ENCODE measurements at places on chromosomes 3 and 15.

DNA sequence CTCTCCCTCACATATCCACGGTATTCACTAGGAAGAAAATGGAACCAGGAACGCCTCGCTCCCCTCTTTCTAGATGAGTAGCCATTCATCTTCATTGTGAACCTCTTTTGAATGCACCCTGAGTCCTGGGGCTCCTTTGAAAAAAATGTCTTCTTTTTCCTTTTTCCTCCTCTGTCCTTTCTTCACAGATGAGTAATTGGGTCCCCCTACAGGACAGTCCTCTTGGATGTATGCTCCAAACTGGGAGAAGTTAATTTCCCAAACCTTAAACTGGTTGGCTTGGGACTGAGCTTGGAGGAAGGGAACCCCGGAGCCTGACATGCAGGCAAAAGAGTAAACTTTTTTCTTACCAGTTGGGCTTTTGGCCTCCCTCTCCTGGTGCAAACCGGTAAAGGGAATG, 108.8 kb downstream of the DPH6 start:
- H3K4me1 ChIP-seq, result no peaks in the 10 kb centered on the region
- H3K27me3 ChIP-seq, result no peaks in the 10 kb centered on the region
- no peak overlapping the region for H3K4me3 ChIP-seq
- H3K27ac ChIP-seq, result no peak overlapping the region
- H3K36me3 ChIP-seq, result no peaks in the 10 kb centered on the region

GRCh38 chr15:88401251-88401995, 65.8 kb downstream of the MRPL46 start:
- H3K27me3 ChIP-seq, result no peaks in the 10 kb centered on the region
- peaks cover 4% of the 10 kb centered on the region for H3K4me1 ChIP-seq
- no peak overlapping the region for H3K27ac ChIP-seq
- no peak overlapping the region for H3K4me3 ChIP-seq
- no peak for DNase-seq

DNA sequence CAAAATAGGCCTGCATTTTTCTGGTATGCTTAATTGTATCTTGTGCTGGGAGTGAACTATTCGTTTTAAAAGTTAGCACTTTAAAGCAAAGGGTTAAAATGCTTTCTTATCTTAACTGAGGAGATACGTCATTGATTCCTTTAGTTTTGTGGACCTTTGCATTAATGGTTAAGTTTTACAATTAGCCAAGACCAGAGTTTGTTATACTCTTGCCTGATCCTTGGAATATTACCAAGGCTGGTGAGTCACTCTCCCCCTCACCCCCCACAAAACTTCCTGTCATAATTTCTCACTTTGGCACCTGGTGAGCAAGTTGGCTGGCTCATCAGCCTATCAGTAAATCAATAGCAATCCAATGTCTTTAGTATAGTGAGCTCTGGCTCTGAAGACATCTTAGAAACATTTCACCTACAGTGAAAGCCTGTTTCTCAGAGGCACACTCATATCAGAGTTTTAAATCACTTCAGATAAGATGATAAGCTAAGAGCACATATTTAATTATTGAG, 26.7 kb downstream of the SLC2A2 start:
- peaks cover 96% of the 10 kb centered on the region for H3K4me1 ChIP-seq
- H3K4me3 ChIP-seq, result no peak overlapping the region
- H3K27me3 ChIP-seq, result no peaks in the 10 kb centered on the region
- peaks cover 4% of the 10 kb centered on the region for H3K36me3 ChIP-seq
- peak overlapping the region; percentile 87 for H3K27ac ChIP-seq

DNA sequence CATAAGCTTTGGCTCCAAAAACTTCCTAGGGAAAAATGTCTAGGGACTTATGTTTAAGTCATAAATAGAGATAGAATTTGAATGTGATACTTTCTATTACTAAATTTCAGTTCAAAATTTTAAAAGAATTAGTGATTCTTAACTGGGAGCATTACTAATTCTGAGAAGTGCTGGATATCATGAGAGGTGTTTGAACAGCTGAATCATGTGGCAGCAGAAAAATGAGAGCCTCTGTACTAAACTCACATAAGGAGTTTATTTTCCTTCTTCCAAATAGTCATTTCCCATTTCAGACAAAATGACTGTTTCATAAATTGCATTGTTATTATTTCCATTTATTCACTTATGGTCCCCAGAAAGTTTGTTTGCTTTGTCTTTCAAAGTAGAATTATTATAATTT, 62.7 kb downstream of the SLMAP start:
- DNase-seq, result no peak
- H3K4me1 ChIP-seq, result peaks cover 74% of the 10 kb centered on the region
- no peaks in the 10 kb centered on the region for H3K36me3 ChIP-seq
- no peak overlapping the region for H3K27ac ChIP-seq
- H3K27me3 ChIP-seq, result no peaks in the 10 kb centered on the region

DNA sequence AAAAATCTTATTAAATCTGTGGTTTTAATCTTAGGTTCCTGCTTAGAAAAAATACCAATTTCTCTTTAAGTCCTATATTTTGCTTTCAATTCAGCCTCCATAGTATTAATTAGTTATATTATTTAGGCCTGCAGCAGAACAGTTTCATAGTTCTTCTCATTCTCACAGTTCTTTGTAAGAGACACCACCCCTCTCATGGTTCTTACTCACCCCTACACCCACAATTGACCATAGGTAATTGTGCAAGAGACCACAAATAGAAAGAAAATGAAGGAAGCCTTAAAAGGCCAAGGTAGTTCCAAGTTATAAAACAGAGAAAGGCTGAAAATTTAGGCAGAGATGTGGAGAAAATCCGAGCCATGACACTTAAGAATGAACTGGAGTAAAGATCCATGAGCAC, 415.3 kb downstream of the TIGIT start:
- no peaks in the 10 kb centered on the region for H3K36me3 ChIP-seq
- H3K27ac ChIP-seq, result no peak overlapping the region
- H3K27me3 ChIP-seq, result no peaks in the 10 kb centered on the region
- DNase-seq, result no peak
- peaks cover 37% of the 10 kb centered on the region for H3K4me1 ChIP-seq

DNA sequence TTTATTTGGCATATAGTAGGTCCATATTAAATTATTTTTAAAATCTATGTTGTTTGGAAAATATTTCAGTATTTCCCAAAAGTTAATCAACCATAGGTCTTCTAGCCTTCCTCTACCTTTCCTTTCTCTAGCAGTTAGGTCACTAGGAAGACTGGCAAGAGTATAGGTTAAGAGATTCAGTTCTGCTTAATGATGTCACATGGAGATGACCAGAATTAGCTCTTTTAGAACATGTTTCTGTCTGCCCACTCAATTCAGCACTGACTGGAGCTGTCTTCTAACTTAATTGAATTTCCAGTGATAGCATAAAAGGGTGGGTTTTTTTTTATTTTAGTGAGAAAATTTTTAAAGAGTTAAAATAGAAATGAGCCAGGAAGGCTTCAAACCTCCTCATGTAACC, 23.8 kb upstream of the ZBED2 start:
- H3K27me3 ChIP-seq, result no peaks in the 10 kb centered on the region
- H3K4me1 ChIP-seq, result no peaks in the 10 kb centered on the region
- H3K27ac ChIP-seq, result no peak overlapping the region
- no peaks in the 10 kb centered on the region for H3K36me3 ChIP-seq
- no peak for DNase-seq
- no peak overlapping the region for H3K4me3 ChIP-seq

DNA sequence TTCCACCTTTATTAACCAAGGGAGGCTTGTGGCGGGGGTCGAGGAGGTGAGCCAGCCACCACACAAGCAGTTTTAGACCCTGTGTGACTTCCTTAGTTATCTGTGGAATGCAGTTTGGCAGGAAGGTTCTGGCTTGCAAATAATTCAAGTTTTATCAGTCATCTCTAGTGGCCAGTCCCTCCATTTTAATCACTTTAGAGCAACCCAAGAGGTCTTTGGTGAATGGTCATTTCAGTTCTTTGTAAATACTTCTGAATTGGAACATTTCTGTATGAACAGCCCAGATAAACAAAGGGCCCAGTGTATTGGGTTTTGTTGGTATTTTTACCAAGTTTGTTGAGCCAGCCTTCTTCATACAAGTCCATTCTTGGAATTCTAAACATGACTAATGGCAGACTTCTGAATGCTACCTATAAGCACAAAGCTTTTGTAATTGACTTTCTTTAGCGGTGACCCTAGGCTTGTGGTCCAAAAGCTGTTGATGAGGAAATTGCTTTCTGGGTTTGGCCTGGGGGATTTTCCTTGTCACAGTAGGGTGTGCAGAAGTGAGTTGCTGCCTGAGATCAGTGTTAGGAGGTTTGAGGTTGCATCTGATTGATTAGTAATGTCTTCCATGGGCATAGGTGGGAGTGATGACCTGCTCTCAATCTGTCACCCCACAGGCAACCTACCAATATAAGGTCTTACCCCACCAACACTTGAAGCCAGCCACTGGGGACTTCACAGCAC, 193.3 kb upstream of the TOPAZ1 start:
- H3K36me3 ChIP-seq, result no peaks in the 10 kb centered on the region
- no peak overlapping the region for H3K4me3 ChIP-seq
- H3K27ac ChIP-seq, result no peak overlapping the region
- peaks cover 28% of the 10 kb centered on the region for H3K27me3 ChIP-seq
- no peaks in the 10 kb centered on the region for H3K4me1 ChIP-seq

DNA sequence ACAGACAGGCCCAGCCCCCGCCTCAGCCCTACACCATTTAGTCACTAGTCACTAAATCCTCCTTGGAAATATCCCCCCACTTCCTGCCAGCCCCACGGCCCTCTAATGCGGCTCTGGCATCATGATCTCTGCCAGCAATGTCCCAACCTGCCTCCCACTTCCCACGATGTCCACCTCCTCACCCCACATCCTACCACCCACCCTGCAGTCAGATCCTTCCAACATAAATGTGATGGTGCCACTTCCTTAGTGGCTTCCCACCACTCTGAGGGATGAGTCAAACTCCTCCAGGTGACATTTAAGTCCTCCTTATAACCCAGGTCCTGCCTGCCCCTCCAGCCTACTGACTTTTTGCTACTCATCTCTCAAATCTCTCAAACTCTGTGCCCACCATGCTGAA, 167.5 kb downstream of the SHQ1 start:
- DNase-seq, result no peak
- H3K4me1 ChIP-seq, result peaks cover 42% of the 10 kb centered on the region
- H3K27ac ChIP-seq, result no peak overlapping the region
- H3K4me3 ChIP-seq, result no peak overlapping the region
- H3K27me3 ChIP-seq, result no peaks in the 10 kb centered on the region

DNA sequence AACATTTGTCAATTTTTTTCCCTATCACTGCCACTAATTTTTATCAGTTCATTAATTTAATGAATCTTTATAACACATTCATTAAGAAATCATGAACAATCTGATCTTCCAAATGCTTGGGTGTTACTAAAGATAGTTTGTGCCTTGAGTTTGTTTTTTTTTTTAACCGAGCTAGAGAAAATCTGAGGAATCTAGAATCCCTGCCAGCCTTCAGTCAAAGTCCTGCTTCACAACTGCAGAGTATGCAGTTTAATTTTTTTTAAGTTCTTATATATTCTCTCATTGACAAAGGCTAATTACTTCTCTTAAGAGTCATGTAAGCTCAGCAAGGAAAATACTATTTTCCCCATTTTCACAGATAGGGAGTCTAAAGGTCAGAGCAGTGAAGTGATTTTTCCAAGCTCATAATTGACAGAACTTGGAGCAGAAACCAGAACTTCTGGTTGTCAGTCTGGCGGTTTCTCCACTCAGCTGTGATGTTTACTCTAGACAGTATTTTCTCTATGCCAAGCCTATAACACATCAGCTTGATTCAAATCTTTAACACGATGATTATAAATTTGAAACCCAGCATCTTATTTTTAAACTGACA, 55.7 kb downstream of the TNIK start:
- no peaks in the 10 kb centered on the region for H3K27me3 ChIP-seq
- H3K4me3 ChIP-seq, result no peak overlapping the region
- no peaks in the 10 kb centered on the region for H3K4me1 ChIP-seq
- no peak for DNase-seq

DNA sequence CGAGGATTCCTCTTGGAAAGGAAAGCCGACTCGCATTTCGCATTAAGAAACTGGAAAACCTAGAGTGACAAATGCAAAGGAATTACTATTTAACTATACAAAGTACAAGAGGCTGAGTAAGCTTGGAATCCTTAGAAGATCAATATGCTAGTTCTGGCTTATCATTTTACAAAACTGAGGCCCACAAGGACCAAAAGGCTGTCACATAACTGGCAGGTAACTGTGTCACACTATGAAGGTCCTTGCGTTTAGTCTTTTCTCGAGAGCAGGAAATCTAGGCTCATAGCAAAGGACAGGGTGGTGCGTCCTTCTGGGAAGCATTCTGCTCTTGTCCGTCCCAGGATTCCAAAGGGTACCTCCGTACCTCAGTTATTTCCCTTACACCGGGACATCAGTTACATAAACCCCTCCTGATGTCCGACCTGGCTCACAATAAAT, 629 bp downstream of the RPL24 start:
- peaks cover 50% of the 10 kb centered on the region for H3K4me1 ChIP-seq
- peak overlapping the region; percentile 91 for H3K4me3 ChIP-seq
- peaks cover 4% of the 10 kb centered on the region for H3K27me3 ChIP-seq

DNA sequence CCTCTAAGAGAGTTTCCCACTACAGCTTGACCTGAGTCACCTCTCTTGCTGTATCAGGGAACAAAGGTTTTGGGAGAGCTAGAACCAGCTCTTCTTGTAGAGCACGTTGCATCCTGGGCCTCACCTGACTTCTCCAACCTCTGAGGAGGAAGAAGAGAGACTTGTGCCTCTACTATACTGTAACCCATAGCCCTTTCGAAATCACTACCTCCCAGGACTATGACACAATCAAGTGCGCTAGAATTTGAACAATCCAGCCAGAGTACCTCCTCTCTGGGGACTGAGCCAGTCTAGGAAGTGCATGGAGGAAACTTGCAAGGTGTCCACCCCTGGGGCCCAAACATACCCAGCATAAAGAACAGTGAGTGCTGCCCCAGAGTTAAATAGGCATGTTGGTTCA, 192.8 kb upstream of the BHLHE40 start:
- no peak for DNase-seq
- no peaks in the 10 kb centered on the region for H3K27me3 ChIP-seq
- H3K27ac ChIP-seq, result no peak overlapping the region
- H3K36me3 ChIP-seq, result peaks cover 7% of the 10 kb centered on the region
- H3K4me1 ChIP-seq, result no peaks in the 10 kb centered on the region

DNA sequence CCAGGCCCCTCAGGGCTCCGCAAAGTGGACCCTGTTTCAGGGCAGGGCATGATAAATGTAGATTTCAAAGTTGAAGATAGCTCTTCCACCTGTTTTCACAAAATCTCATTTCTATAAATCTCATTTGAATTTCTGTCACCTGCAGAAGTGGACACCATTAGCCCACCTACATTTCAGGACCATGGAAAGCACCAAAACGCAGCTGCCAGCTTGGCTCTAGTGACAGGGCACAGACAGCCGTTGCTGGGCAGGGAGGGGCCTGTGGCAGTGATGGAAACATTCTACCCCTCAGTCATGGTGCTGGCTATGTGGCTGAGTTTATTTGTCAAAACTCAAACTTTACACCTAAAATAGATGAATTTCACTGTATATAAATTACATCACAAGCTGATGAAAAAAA, 40.4 kb downstream of the PRR23E start:
- no peaks in the 10 kb centered on the region for H3K36me3 ChIP-seq
- H3K4me3 ChIP-seq, result no peak overlapping the region
- no peak for DNase-seq
- H3K27me3 ChIP-seq, result no peaks in the 10 kb centered on the region
- no peaks in the 10 kb centered on the region for H3K4me1 ChIP-seq

- no peaks in the 10 kb centered on the region for H3K27me3 ChIP-seq
- H3K36me3 ChIP-seq, result no peaks in the 10 kb centered on the region
- H3K27ac ChIP-seq, result peak overlapping the region; percentile 25
- peaks cover 24% of the 10 kb centered on the region for H3K4me1 ChIP-seq
- H3K4me3 ChIP-seq, result no peak overlapping the region
Observed at GRCh38 chr15:50542887-50543210, 3.6 kb downstream of the USP50 start.
